ENCODE measurements at places on chromosomes 13 and 19.
A peak's percentile ranks its signal among the peaks of the same experiment; 100 is the strongest.

- H3K36me3 ChIP-seq = peaks cover 21% of the 10 kb centered on the region
- no peaks in the 10 kb centered on the region for H3K27me3 ChIP-seq
- H3K4me1 ChIP-seq = peaks cover 52% of the 10 kb centered on the region
- DNase-seq = no peak
- H3K27ac ChIP-seq = peak overlapping the region; percentile 2
- H3K4me3 ChIP-seq = no peak overlapping the region
Measured at GRCh38 chr19:42191855-42192254, 25.6 kb downstream of the DEDD2 start.

- H3K4me1 ChIP-seq = no peaks in the 10 kb centered on the region
- H3K36me3 ChIP-seq = no peaks in the 10 kb centered on the region
- no peaks in the 10 kb centered on the region for H3K27me3 ChIP-seq
- no peak overlapping the region for H3K4me3 ChIP-seq
Measured at GRCh38 chr13:89470901-89471300, 1799.7 kb downstream of the SLITRK5 start.

DNA sequence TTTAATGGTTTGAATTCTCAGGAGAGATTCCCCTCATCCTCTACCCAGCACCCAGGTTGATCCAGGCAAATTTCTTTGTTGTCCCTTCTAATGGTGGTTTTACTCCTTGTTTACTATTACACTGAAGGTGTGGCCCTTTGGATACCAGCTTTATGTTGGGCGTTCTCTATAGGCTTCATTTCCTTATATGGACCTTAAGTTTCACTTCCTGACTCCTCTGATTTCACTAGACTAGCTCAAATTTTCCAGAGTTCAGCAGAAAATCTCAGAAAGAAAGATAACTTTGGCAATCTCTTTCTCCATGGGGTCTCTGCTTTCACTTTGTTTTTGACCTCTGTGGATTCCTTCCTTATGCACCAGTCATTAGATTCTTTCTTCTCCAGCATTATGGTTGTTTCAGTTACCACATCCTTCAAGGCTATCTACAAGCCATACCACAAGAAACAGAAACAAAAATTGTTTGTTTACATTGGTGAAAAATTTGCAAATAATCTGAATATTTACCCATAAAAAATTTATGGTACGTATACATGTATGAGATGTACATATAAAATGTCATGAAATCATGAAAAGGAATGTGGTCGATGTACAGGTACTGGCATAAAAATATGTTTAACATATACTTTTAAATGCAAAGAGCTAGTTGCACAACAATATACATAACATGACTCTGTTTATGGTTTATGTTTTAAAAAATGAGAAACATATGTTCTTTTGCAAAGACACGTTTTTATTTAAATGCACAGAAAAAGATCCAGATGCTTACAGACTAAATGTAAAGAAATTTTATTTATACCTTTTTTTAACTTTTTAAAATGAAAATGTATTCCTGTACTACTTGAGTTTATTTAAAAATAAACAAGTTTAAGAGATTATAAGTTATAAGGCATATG, 212.6 kb downstream of the LACC1 start:
- H3K4me3 ChIP-seq = no peak overlapping the region
- H3K27ac ChIP-seq = no peak overlapping the region
- H3K4me1 ChIP-seq = peaks cover 20% of the 10 kb centered on the region
- peaks cover 18% of the 10 kb centered on the region for H3K27me3 ChIP-seq
- H3K36me3 ChIP-seq = no peaks in the 10 kb centered on the region
- no peak for DNase-seq

DNA sequence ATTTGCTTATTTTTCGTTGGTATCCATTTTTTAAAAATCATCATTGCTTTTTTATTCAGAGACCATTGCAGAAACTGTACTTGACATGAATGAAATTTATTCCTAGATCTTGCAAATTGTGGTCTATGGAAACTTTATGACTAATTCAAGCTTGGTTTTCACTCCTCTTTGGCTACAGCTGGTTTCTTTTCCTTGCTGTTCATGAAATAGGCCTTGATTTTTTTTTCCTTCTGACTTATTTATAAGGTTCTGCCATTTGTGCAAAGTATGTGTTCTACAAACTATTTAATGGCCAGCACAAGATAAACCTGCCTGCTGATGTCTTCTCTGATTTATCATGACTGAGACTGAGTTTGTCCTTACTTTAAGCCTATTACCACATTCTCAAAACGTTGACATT, 764.0 kb upstream of the SLITRK5 start:
- H3K27me3 ChIP-seq = no peaks in the 10 kb centered on the region
- H3K4me3 ChIP-seq = no peak overlapping the region

GRCh38 chr13:21426238-21426637, 32.9 kb downstream of the ZDHHC20 start:
- no peak for DNase-seq
- peaks cover 12% of the 10 kb centered on the region for H3K4me1 ChIP-seq
- no peak overlapping the region for H3K4me3 ChIP-seq
- H3K27me3 ChIP-seq = no peaks in the 10 kb centered on the region

DNA sequence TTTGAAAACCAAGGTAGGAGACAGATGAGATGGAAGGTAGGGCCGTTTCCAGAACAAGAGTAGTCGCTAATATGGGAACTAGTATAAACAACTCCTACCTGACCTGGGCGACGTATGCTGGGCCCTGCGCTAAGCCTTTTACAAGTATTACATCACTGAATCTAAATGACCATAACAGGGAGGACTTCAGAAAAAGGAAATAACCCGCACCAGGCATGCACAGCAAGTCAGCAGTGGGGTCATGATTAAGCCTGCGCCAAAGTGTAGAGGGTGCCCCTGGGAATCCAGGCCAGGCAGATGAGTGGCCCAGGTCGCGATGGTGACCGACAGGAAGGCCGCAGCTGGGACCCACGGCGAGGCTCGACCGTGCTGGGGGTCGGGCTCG, 613 bp downstream of the ATP13A1 start:
- peaks cover 50% of the 10 kb centered on the region for H3K36me3 ChIP-seq
- H3K27me3 ChIP-seq = no peaks in the 10 kb centered on the region
- no peak for DNase-seq
- H3K4me1 ChIP-seq = peaks cover 32% of the 10 kb centered on the region

DNA sequence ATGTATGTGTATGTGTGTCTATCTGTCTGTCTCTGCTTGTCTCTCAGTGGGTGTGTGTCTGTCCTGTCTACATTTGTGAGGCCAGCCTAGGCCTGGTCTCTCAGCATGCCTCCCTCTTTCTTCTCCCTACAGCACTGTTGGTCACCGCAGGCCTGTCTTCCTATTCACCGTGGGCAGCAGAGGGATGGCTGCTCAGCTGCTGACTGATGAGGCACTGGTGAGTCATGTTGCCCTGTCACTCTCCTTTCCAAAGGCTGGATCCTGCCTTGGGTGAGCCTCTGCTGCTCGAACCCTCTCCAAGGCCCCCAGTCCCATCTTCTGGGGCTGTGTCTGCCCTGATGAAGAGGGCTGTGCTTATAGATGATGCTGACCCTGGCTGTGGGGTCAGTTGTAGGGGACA, 6.3 kb downstream of the ZNF71 start:
- H3K27me3 ChIP-seq = no peaks in the 10 kb centered on the region
- peaks cover 70% of the 10 kb centered on the region for H3K36me3 ChIP-seq
- no peak overlapping the region for H3K27ac ChIP-seq
- no peak overlapping the region for H3K4me3 ChIP-seq

DNA sequence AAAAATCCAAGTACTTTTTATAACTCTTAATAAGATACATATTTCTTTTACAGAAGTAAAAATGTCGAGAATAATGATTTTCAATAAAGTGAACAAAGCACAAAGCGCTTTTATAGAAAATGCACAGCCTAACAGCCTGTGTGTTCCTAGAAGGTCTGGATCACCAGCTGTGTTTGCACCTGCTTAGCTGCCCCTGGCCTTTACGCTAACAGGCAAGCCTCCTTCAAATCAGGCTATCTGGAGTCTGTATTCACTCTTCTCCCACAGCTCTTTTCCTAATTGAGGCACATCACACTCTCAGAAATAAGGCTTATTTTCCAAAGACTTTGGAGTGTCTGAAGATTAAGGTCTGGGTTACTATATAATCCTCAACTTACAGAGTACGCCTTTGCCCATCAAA, 183.1 kb downstream of the LHFPL6 start:
- no peak overlapping the region for H3K4me3 ChIP-seq
- peaks cover 21% of the 10 kb centered on the region for H3K27me3 ChIP-seq
- no peaks in the 10 kb centered on the region for H3K36me3 ChIP-seq
- no peak overlapping the region for H3K27ac ChIP-seq

GRCh38 chr19:48454150-48454730, 1.1 kb upstream of the KCNJ14 start:
- no peaks in the 10 kb centered on the region for H3K27me3 ChIP-seq
- H3K36me3 ChIP-seq = peaks cover 18% of the 10 kb centered on the region
- no peak overlapping the region for H3K4me3 ChIP-seq
- no peak overlapping the region for H3K27ac ChIP-seq

DNA sequence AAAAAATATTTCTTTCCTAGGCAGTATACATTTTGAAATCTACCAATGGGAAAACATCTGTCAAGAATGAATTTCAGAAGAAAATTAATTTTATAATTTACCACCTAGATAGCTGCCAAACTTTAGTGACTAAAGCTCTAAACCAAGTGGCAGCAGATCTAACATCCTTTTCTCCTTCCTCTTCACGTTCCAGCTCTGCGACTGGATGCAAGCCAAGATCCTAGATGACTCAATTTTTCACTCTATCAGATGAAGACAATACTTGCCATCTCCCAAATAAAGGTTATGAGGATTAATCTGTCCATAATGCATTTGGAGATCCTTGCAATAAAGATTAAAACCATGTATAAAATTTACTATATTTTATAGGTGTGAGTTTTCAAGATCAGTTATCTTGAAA, 66.7 kb upstream of the MIR17HG start:
- no peak overlapping the region for H3K4me3 ChIP-seq
- no peaks in the 10 kb centered on the region for H3K36me3 ChIP-seq
- DNase-seq = no peak
- no peak overlapping the region for H3K27ac ChIP-seq
- H3K4me1 ChIP-seq = no peaks in the 10 kb centered on the region

GRCh38 chr13:90455823-90456222, 891.7 kb upstream of the MIR17HG start:
- H3K36me3 ChIP-seq = no peaks in the 10 kb centered on the region
- no peak for DNase-seq
- H3K4me3 ChIP-seq = no peak overlapping the region
- H3K27me3 ChIP-seq = no peaks in the 10 kb centered on the region

DNA sequence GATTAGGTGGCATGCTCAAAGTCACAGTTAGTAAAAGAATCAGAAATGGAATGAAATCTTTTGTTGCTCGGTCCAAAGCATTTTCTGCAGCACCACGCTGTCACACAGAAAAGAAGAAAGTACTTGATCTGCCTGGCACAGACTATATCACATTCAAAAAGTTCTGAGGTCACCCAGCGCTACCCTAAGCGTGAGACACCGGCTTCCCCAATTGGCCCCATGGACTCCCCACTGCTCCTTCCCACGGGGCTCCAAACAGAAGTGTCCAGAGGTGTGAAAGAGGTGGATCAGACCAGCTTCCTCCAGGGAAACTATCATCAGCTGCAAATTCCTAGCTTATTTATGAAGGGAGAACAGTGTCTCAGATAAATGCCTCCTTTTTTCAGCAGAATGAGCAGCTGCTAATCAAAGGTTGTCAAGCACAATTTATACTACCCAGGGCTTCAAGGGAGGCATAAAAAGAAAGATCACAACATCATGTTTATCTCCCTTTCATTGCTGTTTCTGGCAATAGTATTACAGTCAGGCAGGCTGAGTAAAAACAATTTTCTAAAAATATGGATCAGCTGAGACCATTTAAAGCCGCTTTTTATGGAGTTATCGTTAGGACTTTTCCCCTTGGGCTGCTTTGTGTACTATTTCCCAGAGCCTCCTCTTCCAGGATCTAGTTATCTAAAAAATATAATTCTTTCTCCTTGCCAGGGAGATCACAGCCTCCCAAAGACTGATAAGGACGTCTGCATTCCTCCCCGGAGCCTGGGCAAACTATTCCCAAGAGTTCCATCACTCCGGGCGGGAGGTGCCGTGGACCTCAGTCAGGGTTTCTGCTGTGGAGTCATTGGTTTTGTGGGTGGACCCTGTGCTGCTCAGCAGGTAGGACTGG, 208.0 kb downstream of the LHFPL6 start:
- DNase-seq = no peak
- no peaks in the 10 kb centered on the region for H3K36me3 ChIP-seq
- no peaks in the 10 kb centered on the region for H3K4me1 ChIP-seq
- no peak overlapping the region for H3K4me3 ChIP-seq
- H3K27me3 ChIP-seq = no peaks in the 10 kb centered on the region
- no peak overlapping the region for H3K27ac ChIP-seq

GRCh38 chr19:44623626-44624025, 10.3 kb downstream of the IGSF23 start:
- H3K4me3 ChIP-seq = no peak overlapping the region
- no peak overlapping the region for H3K27ac ChIP-seq
- H3K27me3 ChIP-seq = no peaks in the 10 kb centered on the region
- no peaks in the 10 kb centered on the region for H3K36me3 ChIP-seq
- H3K4me1 ChIP-seq = no peaks in the 10 kb centered on the region
- DNase-seq = no peak

DNA sequence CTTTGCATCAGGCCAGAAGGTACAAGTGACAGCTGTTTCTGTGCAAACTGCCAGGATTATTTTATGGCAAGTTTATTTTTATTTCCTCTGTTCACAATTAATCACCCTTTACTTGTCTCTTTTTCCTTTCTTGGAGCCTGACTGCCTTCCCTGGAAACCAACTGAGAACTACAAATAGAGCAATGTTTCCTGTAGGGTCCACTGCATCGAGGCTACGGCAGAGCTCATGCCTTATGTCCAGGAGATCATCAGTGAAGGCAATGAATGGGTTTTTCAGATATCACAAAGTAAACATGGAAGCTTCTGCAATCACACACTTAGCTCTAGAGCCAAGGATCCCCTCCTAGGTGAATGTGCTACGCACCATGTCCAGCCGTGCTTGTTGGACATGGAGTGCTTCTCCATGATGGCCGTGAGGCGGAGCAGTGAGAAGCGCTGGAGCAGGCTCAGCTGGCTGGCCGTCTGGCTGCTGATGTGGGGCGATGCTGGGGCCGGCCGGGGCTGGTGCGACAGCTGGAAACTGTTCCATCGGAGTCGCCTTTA, 110.9 kb downstream of the KL start:
- no peak overlapping the region for H3K4me3 ChIP-seq
- H3K36me3 ChIP-seq = no peaks in the 10 kb centered on the region
- H3K4me1 ChIP-seq = no peaks in the 10 kb centered on the region
- H3K27ac ChIP-seq = no peak overlapping the region

DNA sequence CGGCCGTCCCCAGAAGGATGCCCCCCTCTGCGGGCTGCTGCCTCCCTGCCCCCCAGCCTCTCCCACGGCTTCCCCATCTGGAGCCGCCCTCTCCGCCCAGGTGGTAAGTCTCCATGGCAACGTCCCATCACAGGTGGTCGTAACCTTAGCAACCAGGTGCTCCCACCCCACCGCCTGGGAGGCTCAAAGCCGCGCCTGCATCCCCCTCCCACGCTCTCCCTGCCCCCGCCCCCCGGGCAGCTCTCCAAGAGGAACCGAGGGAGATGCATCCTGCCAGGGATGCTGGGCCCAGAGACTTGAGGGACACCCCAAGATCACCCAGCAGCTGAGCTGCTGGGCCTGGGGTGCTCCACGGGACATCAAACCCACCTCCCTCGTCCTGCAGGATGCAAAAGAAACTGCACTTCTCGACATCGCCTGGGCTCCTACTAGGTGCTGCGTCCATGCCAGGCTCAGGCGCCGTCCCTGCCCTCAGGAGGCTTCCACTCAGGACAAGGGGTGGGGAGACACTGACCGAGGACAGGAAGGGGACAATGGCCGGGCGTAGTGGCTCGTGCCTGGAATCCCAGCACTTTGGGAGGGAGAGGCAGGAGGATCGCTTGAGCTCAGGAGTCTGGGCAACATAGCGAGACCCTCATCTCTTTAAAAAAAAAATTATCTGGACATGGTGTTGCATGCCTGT, 5.0 kb upstream of the LINGO3 start:
- peaks cover 7% of the 10 kb centered on the region for H3K4me1 ChIP-seq
- DNase-seq = no peak
- H3K27ac ChIP-seq = no peak overlapping the region
- H3K36me3 ChIP-seq = peaks cover 11% of the 10 kb centered on the region

Data from activated CD4-positive, alpha-beta T cell treated with anti-CD3 and anti-CD28 coated beads, Interleukin-2, amount 10 ng/mL, durations not matched to agents 7 days and 5 days (primary cell).